T-helper 17 cell (primary cell): ENCODE measurements at places on chromosomes 2 and 18.

DNA sequence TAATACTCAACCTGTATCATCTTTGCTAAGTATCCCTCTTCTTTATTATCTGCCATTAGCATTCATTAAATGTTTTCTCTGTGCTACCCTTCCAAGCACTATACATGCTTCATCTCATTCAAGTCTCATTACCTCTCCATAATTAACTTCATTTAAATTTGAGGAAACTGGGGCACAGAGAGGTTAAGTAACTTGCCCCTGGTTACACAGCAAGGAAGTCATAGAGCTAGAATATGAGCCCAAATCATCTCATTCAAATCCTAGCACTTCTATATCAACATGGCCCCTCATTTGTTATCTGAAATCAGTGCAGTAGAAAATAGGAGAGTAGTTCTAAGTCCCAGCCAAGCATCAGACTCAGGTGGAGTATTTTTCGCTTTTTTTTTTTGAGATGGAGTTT lies 4.4 kb downstream of the MRPL35 start:
- DNase-seq = no peak

DNA sequence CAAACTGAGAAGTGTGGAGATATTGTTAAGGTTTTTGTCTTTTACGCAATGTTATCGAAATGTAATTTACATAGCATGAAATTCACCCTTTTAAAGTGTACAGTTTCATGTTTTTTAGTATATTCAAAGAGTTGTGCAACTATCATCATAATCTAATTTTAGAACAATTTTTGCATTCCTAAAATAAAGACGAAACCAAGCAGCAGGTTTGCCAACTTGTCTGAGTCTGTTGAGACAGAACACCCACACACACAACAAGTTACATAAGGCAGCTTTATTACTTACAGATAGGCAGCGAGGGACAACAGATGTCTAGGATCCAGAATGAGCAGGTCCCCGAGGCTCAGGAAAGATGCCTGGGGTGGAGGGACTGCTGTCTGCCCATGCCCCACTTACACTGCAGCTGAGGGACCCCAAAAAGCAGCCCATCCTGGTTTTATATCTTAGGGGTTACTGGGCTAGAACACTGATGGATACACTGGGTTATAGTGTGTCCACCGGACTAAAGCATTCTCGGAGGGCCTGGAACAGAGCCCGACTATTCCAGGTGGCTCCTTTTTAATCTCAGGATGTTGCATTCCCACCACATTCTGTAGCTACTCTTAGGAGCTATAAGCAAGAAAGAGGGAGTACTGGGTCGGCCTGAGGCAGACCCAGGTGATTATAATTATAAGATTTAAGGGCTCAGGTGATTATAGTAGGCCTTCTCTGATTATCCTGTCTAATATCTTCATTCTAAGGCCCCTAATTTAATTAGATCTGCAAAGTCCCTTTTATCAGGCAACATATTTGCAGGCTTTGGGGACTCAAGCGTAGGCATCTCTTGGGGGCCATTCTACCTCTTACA lies 150.2 kb upstream of the DOK6 start:
- no peak for DNase-seq

DNA sequence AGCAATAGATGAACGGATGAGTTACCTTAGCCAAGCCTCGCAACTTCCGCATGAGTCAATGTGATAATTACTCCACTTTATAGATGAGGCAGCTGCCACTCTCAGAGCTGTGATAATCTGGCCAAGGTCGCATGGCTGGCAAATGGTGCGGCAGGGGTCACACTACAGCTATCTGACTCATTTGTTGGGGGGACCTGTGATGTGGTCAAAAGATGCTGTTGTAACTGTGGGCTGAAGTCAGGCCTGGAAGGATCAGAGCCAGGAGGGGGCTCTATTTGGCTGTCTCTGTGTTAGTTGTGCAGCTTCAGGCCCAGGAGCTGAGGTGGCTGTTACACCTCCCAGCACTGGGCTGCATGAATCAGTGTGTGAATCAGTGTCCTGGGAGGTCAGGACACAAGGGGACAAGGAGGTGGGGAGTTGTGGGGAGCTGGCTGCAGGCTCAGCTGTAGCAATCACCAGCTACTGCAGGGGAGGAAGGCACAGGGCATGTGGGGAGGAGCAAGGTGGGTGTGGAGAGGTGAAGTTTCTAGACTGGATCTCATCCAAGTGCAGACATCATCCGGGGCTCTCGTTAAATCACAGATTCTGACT lies 33.1 kb downstream of the NGEF start:
- no peak for DNase-seq

DNA sequence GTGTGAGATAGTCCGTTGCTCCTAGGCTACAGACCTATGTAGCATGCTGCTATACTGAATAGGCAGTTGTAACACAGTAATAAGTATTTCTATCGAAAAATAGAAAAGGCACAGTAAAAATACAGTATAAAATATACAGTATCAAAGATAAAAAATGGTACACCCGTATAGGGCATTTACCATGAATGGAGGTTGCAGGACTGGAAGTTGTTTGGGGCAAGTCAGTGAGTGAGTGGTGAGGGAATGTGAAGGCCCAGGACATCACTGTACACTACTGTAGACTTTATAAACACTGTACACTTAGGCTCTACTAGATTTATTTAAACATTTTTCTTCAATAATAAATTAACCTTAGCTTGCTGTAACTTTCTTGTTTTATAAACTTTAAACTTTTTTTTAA lies 3.5 kb downstream of the MAP3K20 start:
- no peak for DNase-seq

DNA sequence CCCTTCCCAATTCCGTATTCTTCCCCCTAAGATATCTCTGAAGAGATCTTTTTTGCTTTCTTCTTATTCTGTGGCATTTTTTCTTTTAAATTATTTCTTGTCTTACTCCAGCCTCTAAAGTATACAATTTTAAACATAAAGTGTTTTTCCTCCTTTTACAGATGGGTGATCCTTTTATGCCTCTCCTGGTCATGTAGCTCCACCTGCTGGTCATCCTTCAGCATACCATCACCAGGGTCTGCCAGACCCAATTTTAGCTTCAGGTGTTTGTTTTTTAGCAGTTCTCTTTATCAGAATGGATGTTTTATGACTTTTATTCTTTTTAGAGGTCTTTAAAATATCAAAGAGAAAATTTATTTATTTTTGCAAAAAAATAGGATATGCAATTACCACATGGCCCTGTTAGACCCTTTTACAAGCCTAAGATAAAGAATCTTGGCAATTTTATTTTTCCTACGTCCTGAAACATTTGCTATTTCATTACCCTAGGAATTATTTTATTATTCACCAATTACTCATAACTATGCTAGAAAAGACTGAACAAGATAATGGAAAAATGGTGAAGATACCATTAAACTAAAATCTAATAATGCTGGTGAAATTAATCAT lies 55.5 kb downstream of the PIGN start:
- peak; percentile 43 for DNase-seq

DNA sequence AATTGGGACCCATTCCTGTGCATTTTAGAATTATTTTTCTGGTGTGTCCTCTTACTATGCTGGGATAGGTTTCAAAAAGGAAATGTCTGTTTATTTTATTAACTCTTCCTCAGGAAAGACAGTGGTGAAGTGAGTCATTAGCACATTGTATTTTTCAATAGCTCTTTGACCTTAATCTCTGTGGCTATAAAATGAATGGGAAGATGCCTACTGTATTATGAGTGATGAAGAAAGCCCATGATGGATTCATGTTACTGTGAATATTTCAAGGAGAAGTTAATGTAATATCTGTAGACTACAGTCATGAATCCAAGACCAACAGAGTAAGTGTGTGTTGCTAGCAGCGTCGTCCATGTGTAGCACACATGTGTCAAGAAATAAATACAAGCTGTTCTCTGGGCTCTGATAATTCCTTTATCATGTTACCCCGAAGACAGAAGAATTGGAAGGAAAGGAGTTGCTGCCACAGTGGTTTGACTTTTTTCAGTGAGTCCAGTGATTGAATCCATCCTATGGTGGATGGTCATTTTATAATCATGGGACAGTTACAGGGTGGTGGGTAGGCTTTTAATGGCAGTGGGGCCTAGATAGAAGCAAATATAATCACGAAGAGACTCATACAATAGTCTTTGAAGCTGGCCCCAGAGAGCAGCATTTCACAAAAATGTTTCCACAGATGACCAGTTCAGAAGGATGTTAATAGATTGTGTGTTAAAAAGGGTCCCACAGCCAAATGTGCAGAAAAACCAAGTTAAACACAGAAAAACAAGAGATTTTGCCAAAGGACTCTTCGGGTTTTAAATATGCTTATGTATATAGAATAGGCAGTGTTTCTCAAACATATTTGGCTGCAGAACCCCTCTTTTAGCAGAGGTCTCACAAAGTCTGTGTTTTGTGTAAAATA lies 239.7 kb upstream of the RASGRP3 start:
- no peak for DNase-seq

DNA sequence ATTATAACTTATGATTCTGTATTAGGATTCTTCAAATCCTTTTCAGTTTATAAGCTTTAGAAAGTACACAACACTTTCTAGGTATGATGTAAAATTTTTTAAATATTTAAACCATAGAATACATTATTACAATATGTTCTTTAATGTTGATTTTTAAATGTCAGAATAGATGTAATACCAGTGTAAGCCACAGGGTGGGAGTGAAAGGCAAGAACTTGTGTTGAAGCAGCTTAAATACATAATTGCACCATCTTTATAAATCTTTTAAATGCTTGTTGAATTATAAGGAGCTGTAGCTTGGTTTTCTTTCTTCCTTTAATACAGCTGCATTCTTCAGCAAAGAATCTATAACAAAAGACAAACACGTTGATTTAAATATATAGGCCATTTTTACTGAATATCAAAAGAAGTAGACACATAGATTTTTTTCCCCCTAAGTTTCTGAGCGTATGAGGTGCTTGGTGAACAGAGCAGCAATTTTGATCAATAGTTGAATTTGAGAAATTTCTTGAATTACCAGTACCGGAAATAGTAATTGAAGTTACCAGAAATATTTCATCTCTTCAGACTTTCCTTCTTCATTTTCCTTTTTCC lies 63.0 kb downstream of the TANK start:
- no peak for DNase-seq

- DNase-seq = no peak
These were observed 266.6 kb upstream of the TANK start for GRCh38 chr2:160893581-160893980.

- DNase-seq = no peak
These were observed 1.7 kb downstream of the L3MBTL4 start for GRCh38 chr18:6412933-6413472.

DNA sequence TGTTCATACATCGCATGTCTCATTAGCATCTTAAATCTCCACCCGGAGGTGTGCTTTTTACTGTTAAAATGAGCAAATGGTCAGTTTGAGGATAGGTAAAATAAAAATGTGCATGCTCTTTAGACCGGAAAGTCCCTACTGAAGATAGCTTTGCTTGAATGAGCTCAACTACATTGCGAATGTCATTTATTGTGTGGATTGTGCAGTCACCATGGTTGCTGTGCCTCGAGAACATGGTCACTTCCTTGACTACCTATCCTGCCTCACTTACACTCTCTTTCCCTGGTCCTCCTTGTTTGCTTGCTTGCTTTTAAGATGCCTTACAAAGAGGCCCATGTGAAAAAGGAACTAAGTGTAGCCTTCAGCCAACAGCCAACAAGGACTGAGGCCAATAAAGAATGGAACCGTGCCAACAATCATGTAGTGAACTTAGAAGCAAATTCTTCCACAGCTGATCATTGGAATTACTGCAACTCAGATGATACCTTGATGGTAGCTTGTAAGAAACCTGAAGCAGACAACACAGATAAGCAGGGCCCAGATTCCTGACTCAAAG lies 72.2 kb upstream of the BARD1 start:
- no peak for DNase-seq

DNA sequence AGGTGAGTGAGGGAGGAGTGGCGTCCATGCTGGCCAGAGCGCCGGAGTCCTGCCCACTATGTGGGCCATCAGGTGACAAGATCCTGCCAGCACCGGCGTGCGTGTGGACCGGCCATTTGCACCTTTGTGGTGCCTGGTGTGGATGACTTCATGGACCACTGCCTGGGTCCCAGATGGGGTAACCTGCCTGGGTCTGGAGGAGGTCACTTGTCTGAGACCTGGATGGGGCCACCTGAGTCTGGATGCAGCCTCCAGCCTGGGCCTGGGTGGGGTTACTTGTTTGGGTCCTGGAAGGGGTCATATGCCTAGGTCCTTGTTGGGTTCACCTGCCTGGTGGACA lies 299.6 kb downstream of the NDUFA10 start:
- DNase-seq = no peak

DNA sequence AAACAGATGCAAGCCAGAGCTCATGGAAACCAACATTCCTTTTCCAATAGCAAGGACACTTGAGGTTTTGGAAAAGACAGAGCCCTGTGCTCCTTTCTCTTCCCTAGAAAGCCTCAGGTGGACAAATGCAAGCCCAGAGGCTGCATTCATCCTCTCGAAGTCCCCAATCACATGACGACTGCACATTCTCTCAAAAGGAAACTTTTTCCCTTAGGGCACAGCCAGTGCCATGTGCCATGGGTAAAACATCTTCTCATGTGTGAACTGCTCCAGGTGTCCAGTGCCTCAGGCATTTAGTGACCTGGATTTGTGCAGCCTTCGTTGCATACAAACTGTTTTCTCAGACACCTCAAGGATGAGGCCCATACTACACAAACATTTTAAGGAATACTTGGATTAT lies 140.7 kb downstream of the LAMA1 start:
- no peak for DNase-seq

DNA sequence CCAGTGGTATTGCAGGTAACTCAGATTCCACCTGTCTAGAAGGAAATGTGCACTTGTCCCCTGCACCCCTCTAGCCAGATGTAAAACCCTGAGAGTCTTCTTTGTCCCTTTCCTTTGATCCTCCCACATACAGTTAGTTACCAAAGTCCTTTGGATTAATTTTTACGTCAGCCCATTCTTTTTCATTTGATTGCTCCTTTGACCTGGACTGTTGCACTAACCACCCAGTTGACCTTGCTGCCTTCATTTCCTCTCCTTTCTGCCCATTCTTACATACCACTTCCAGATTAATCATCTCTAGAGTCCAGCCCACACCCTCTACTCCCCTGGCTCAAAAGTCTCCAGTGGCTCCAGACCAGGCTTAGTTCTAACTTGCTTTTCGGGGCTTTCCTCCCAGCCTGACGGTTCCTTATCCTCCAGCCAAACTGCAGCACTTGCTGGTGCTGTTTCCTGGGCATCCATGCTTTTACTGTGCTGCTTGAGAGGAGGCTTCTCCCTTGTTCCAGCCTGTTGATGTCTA lies 99.3 kb downstream of the SPTBN1 start:
- DNase-seq = no peak

- DNase-seq = no peak
These were observed 47.9 kb upstream of the B3GNT7 start for GRCh38 chr2:231347638-231348037.
